Activated CD4-positive, CD25-positive, alpha-beta regulatory T cell treated with anti-CD3 and anti-CD28 coated beads, Interleukin-2, amount 50 U/mL, for 24 hours (primary cell): ENCODE measurements at places on chromosomes 6 and 20.

DNA sequence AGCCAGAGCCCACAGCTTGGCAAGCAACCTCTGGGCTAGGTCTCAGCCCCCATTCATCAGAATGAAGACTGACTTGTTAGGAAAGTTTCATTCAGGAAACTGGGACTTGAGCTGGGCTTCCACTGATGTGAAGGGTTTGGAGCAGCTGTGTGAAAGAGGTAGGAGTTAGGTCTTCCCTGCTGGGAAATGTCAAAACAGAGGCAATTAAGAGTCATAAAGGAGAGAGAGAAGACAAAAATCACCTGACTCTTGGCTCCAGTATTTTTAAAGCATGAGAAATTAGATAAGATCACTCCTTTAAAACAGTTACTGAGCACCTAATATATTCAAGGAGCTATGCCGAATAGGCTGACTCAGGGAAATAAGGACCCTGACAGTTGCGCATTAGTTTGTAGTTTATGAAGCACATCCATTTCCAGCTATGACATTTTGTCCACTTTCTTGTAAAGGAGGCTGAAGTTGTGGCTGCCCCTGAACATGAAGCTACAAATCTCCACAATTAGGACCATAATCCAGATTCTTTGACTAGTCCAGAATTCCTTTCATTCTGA lies 3.9 kb upstream of the TRIM40 start:
- ATAC-seq, result no peak

DNA sequence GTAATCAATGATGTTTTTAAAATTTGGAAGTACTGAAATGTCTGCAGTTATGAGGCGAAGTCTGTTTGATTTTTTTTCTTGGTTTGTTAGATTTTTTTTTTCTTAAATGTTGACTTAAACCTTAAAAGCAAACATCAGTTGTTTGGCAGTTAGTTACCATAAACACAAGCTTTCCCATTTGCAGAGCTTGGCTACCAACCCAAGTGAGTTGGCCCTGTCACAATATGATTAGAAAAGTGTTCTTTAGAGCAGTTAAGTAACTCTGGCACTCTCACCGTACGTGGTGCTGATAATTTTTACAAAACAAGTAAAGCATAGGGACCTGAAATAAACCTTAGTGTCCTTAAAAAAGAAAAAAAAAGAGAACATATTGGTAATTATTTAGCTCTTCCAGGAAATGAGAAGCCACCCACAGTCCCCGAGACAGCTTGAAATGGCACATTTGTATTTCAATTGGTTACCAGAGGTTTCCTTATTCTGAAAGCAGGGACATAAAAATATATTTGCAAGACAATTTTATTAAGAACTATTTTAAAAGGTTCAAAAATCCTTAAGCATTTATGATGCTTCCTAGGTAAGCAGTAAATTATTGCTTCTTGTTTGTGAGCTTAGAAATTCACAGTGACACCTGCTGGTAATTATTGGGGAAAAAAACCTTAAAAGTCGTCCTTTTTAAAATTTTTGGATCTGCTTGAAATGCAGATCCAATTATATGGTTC lies 3.9 kb downstream of the HEY2 start:
- no peak for ATAC-seq

DNA sequence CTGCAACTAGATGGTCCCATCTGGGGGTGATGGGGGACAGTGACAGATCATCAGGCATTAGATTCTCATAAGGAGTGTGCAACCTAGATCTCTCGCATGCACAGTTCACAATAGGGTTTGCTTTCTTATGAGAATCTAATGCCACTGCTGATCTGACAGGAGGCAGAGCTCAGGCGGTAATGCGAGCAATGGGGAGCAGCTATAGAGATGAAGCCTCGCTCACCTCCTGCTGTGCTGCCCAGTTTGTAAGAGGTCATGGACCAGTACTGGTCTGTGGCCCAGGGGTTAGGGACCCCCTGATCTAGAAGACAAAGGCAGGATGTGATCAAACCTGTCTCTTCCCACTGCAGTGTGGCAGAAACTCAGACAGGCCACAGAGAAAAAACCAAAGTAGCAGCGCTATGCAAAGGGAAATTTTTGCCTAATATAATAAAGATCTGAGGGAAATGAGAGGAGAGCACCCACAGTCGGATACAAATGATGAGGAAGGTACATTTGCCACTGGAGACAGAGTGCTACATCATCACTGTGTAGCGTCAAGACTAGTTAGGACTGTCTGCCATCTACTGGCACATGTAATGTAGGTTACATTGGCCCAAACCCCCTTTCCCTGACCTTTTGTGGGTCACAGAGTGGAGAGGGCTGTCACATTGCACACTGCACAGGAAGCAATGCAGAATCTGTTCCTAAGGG lies 4.1 kb upstream of the LY86 start:
- no peak for ATAC-seq

DNA sequence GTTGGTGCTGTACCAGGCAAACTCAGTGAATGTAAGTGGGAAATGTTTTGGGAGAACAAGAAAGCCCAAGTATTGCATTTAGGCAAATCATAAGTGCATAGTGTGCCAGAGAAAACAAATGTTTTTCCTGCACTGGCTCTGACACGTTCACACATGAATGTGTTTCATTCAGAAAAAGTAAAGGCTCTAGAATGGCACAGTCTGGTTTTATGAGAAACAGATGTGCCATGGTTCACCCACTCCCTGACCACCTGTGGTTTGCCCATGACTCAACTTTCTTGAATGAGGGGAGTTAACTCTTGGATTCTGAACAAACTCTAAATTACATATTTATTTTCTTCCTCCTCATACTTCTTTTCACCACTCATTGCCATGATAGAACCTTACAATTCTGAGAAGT lies 126.9 kb downstream of the KCNQ5 start:
- no peak for ATAC-seq

DNA sequence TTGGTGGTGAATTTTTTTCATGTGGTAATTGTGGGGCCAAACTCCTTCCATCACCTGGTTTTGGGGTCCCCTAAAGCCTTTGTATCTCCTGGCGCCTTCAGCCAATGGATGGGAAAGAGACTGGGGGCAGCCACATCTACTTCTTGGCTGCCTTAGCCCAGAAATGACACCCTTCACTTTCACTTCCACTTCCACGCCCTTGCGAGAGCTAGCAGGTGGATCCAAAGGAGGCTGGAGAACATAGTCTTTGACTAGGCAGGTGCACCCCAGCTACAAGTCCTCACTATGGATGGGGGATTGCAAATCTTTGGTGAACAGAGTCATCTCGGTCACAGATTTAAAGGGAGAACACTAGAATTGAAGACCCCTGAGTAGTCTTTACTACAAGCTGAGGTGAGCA lies 70.8 kb downstream of the NDUFAF5 start:
- ATAC-seq, result no peak

GRCh38 chr6:142712231-142712630 lies 232.7 kb downstream of the HIVEP2 start:
- no peak for ATAC-seq

DNA sequence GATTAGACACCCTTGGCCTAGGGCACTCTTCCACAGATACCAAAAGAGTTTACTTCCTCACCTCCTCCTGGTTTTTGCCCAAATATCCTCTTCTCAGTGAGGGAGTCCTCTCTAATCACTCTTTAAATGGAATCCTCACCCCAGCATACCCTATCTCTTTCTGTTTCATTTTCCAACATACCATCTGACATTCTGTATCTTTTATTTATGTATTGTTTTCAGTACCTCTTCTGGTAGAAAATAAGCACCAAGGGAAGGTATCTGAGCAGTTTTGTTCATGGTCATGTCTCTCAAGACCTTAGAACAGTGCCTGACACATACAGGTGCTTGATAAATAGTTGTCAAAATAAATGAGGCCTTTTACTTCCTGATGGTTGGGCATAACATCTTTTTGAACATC lies 55.1 kb downstream of the KIAA0408 start:
- peak; percentile 58 for ATAC-seq

DNA sequence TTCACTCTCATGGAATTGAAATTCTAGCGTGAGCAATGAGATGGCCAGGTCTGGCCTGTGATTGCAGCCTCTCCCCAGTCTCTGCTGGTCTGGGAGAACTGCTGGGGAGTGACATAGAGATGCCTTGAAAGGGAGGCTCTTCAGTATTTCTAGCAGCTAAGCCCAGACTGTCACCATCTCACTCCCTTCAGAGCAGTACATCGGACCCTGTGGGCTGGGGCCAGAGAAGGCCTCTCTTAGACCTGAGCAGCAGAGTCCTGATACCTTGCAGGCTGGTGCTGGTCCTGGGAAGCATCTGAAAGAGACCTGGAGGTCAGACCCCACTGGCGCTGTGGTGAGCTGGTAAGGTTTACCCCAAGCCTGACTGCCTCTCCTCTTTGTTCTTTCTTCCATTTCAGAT lies 87.4 kb downstream of the TCP11 start:
- ATAC-seq, result no peak

DNA sequence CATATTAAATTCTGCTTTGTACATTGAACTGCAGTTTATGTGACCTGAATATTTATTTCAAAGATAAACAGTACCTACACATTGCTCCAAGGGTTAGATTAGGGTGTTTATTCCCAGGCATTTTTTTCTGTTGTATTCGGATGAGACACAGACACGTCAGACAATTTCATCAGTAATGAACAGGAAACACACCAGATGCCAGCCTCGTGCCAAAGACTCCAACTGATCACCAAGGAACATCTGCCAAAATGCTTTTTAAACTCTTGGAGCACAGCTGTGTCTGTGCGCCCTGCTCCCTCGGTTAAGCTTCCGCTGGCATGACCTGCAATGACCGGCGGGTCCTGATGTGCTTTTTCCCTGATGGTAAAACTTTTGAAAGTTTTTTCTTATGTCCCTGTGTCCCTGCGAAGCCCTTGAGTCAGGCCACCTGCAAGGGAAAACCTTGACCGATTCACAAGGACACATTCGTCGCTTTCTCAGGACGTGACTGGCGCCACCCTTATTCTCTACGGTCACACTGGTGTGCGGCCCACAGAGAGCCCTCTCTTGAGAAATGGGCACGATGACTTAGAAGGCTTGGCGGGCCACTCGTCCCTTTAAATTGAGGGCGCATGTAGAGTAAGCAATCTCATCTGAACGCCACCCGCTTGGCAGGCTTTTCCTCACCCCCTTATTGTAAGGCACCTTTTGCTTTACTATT lies 173.9 kb downstream of the QKI start:
- ATAC-seq, result no peak

DNA sequence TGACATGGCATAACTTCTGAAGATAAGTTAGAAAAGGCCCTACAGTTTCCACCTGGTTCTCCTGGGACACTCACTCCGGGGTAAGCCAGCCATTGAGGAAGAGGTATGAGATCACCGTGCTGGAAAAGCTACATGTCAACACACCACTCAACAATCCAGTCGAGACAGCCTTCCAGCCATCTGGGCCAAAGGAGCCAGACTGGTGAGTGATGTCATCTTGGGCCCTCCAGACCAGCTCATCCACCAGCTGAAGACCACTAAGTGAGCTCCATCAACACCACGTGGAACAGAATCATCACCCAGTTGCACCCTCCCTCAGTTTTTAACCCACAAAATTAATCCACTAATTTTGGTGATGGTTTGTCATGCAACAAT lies 32.3 kb upstream of the RSPO4 start:
- ATAC-seq, result no peak

DNA sequence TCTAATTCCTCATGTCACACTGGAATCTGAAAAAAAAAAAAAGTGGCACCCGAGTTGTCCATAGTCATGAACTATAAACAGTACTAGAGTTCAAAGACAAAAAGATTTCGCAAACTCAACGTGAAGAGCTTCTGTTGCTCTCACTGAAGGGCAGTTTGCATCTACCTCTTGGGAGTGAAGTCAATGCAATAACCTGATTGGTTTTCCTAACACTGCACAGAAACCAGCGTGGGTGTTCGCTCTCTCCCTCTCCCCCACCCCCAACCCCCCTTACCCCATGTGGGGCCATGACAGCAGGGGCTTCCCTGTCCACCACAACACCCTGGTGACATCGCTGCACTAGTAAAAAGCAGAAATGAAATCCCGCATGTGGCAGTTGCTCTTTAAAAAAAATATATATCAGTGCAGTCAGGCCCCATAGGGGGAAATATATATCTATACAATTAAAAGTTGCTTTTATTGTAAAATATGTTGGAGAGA lies 66.9 kb downstream of the GMPR start:
- peak; percentile 58 for ATAC-seq

- no peak for ATAC-seq
Measured at GRCh38 chr6:151063352-151063751, 176.4 kb upstream of the AKAP12 start.

DNA sequence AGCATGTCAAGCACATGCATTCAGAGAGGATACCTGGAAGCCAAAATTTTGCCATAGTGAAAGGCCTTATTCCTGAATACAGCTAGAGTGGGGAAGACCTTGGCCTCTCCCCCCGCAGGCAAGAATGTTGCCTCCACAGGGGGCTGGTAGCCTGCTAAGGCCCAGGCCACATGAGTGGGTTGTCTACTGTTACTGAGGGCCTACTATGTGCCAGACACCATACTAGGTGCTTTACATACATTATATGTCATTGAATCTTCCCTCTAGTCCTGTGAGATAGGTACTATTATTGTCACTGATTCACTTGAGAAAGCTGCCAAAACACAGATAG lies 642 bp upstream of the PI16 start:
- no peak for ATAC-seq

DNA sequence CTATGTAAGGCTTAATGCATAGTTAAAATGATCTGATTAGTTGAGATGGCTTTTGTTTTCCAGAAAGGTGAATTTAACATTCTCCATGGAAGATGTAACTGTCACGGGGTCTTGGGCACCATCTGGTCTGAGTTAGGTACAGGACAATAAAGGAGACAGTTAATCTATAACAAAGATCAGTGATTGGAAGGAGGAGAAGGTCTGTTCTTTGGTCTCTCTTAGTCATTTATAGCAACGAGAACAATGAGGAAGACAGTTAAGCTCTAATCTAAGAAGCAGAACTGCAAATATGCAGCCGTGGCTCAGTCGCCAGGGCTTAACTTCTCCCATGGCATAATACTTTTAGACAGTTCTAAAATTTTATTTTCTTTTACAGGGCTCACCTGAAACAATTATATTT lies 405.5 kb upstream of the SULF2 start:
- no peak for ATAC-seq

DNA sequence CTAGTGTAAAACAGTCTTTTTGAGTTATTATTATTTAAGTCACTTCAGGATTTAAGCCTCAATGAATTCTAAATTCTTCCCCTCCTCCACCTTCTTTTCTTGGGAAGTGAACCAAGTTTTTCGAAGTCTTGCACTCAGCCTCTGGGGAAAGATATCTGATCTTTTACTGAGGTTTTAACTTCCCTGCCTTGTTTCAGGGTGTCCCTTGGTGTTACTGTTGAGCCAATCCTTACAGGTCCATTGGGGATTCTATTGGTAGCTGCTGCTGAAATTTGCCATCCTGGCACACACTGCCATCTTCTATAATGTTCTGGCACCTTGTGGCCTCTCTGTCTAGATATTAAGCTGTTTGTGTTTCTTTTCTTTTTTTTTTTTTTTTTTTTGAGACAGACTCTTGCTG lies 31.7 kb downstream of the BEND6 start:
- ATAC-seq, result no peak

DNA sequence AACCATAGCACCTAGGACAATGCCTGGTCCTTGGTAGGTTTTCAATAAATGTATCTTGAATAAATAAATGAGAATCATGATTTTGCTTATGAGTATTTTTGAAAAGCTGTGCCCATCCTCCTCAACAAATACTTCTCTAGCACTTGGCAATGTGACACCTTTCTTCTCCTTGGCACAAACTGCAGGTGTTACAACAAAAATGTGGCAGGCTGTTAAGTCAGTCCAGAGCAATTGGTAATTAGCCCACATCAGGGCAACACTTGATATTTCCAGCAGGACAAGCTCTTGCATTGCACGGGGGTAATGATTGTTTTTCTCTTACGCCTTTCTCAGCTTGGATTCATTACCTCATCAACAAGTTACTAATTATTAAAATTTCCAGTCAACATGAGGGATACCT lies 31.6 kb upstream of the SNX9 start:
- no peak for ATAC-seq

- ATAC-seq, result peak; percentile 46
Measured at GRCh38 chr6:134351615-134352474, 33.9 kb upstream of the SGK1 start.
